Left lung (tissue), 14 donors: ENCODE measurements at places on chromosomes 5 and 9. TPM values are rescaled to one million over a fixed set of nuclear protein-coding genes. Genes with fewer than 3 reads are reported as not detected.

DNA sequence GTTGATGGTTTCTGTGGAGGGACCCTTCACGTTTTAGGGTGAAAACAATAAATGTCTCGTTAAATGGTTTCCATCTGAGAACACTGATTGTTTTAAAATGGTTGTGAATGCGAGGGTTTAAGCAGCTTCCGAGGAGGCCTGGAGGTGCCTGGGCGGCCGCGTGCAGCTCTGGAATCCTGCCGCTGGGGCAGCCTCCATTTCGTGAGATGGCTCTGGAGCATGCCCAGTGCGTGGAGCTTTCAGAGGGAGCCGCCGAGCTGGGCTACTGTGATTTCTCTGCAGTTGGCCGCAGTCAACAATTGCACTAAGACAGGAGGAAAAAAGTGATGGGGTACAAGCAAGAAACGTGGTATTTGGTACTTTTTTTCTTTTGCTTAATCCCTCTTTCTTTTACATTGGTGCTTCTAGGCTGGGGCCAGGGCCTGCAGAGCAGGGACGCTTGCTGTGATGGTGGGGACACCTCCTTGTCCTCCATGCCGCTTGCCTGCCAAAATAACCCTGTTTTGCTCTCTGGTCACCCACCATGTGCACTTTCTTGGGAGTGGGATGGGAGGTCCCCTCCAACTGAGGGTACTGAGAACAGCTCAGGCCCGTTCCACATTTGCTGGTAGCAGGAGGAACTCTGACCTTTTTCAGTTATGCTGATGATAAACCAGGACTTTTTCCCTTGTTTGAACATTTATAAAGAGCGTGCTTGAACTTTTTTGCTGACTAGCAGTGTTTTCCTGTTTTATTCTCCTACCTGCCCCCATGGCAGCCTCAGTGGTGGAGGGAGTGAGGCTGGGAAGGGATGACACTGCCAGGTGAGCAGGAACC lies 47.1 kb downstream of the EHMT1 start:
- H3K36me3 ChIP-seq, result peaks cover 12% of the 10 kb centered on the region
- no peak overlapping the region for H3K27ac ChIP-seq
- H3K4me3 ChIP-seq, result no peak overlapping the region
- peaks cover 35% of the 10 kb centered on the region for H3K4me1 ChIP-seq

GRCh38 chr9:113403646-113404045 lies 2.6 kb upstream of the ALAD start:
- no peak overlapping the region for H3K4me3 ChIP-seq
- peaks cover 8% of the 10 kb centered on the region for H3K4me1 ChIP-seq
- peaks cover 15% of the 10 kb centered on the region for H3K36me3 ChIP-seq
- no peak for DNase-seq
- H3K27me3 ChIP-seq, result no peaks in the 10 kb centered on the region
- H3K27ac ChIP-seq, result peak overlapping the region; percentile 73

GRCh38 chr9:89015336-89015735 lies 24.1 kb downstream of the S1PR3 start:
- H3K27ac ChIP-seq, result no peak overlapping the region
- no peaks in the 10 kb centered on the region for H3K36me3 ChIP-seq

GRCh38 chr5:90528601-90529193 lies 687 bp downstream of the LYSMD3 start:
- H3K27me3 ChIP-seq, result no peaks in the 10 kb centered on the region
- H3K36me3 ChIP-seq, result peaks cover 16% of the 10 kb centered on the region
- H3K4me3 ChIP-seq, result peak overlapping the region; percentile 85
- peak overlapping the region; percentile 93 for H3K27ac ChIP-seq
- peaks cover 46% of the 10 kb centered on the region for H3K4me1 ChIP-seq

- H3K27me3 ChIP-seq, result no peaks in the 10 kb centered on the region
- peaks cover 24% of the 10 kb centered on the region for H3K4me1 ChIP-seq
- DNase-seq, result no peak
- no peaks in the 10 kb centered on the region for H3K36me3 ChIP-seq
- H3K4me3 ChIP-seq, result no peak overlapping the region
Observed at GRCh38 chr5:50694027-50694590, 27.7 kb downstream of the PARP8 start.

GRCh38 chr9:117156771-117157535 lies 257.9 kb downstream of the ASTN2 start:
- no peaks in the 10 kb centered on the region for H3K36me3 ChIP-seq
- H3K4me3 ChIP-seq, result no peak overlapping the region
- no peaks in the 10 kb centered on the region for H3K4me1 ChIP-seq
- no peaks in the 10 kb centered on the region for H3K27me3 ChIP-seq
- no peak for DNase-seq
- no peak overlapping the region for H3K27ac ChIP-seq

- no peaks in the 10 kb centered on the region for H3K36me3 ChIP-seq
- peaks cover 29% of the 10 kb centered on the region for H3K4me1 ChIP-seq
- H3K4me3 ChIP-seq, result no peak overlapping the region
- no peak overlapping the region for H3K27ac ChIP-seq
Observed at GRCh38 chr9:121398374-121398773, 28.3 kb upstream of the STOM start.

- no peak overlapping the region for H3K27ac ChIP-seq
- H3K36me3 ChIP-seq, result no peaks in the 10 kb centered on the region
- no peaks in the 10 kb centered on the region for H3K27me3 ChIP-seq
- DNase-seq, result no peak
- no peak overlapping the region for H3K4me3 ChIP-seq
Observed at GRCh38 chr9:72858089-72858912, 94.6 kb downstream of the ALDH1A1 start.

DNA sequence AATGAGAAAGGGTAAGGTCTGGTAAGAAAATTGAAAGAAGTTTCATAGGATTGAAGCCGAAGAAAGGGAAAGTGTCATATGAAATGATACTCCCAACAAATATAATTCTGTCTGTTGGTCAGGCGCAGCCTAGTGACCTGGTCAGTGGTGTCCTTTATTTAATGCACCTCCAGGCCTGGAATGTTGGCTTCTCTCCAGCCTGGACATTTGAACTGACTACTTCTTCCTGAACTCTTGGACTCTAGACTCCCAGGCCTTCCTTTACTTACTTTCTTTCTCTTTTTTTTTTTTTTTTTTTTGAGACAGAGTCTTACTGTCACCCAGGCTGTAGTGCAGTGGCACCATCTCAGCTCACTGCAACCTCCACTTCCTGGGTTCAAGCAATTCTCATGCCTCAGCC lies 1381.5 kb upstream of the WWC1 start:
- no peaks in the 10 kb centered on the region for H3K27me3 ChIP-seq
- H3K36me3 ChIP-seq, result no peaks in the 10 kb centered on the region
- no peak overlapping the region for H3K27ac ChIP-seq
- DNase-seq, result no peak
- H3K4me3 ChIP-seq, result no peak overlapping the region

DNA sequence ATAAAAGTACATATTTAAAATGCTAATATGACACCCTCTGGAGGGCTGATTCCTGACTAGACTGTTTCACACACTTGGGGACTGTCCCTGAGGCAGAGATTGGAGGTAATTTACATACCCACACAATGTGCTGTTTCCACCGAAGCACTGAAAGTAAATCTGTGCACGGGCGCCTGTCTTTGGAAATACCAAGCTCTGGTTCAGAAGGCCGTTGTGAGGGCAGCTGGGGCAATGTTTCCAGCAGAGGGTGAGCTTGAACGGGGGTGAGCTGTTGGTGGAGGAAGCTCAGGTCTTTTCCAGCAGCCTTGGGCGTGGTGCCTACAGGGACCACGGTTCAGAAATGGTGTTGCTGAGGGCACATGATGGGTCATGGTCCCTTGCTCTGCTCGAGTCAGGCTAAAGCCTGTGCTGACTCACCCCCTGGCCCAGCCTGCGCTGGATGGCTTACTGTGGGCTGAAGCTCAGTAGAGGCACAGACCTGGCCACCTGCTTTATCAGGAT lies 25.8 kb upstream of the HMCN2 start:
- H3K4me3 ChIP-seq, result no peak overlapping the region
- DNase-seq, result no peak
- no peaks in the 10 kb centered on the region for H3K36me3 ChIP-seq
- H3K27ac ChIP-seq, result no peak overlapping the region
- no peaks in the 10 kb centered on the region for H3K27me3 ChIP-seq
- peaks cover 21% of the 10 kb centered on the region for H3K4me1 ChIP-seq

- no peak overlapping the region for H3K4me3 ChIP-seq
- DNase-seq, result no peak
- no peaks in the 10 kb centered on the region for H3K4me1 ChIP-seq
- no peaks in the 10 kb centered on the region for H3K36me3 ChIP-seq
Observed at GRCh38 chr9:565528-565927, 276.0 kb upstream of the DMRT1 start.

GRCh38 chr9:111610845-111611244 lies 11.4 kb upstream of the PTGR1 start:
- H3K4me3 ChIP-seq, result no peak overlapping the region
- no peaks in the 10 kb centered on the region for H3K27me3 ChIP-seq
- no peak for DNase-seq
- H3K36me3 ChIP-seq, result no peaks in the 10 kb centered on the region
- no peak overlapping the region for H3K27ac ChIP-seq

GRCh38 chr5:178396796-178397720 lies 164.5 kb upstream of the PHYKPL start:
- no peaks in the 10 kb centered on the region for H3K36me3 ChIP-seq
- no peak overlapping the region for H3K4me3 ChIP-seq
- H3K4me1 ChIP-seq, result peaks cover 24% of the 10 kb centered on the region
- no peak overlapping the region for H3K27ac ChIP-seq
- no peaks in the 10 kb centered on the region for H3K27me3 ChIP-seq
- DNase-seq, result peak; percentile 70

- no peak overlapping the region for H3K27ac ChIP-seq
- no peak overlapping the region for H3K4me3 ChIP-seq
- no peaks in the 10 kb centered on the region for H3K36me3 ChIP-seq
- H3K4me1 ChIP-seq, result no peaks in the 10 kb centered on the region
Observed at GRCh38 chr5:176514244-176514950, 22.8 kb downstream of the RNF44 start.

- no peaks in the 10 kb centered on the region for H3K4me1 ChIP-seq
- DNase-seq, result no peak
- no peak overlapping the region for H3K27ac ChIP-seq
- no peaks in the 10 kb centered on the region for H3K36me3 ChIP-seq
- H3K27me3 ChIP-seq, result no peaks in the 10 kb centered on the region
Observed at GRCh38 chr5:38362713-38363112, 104.4 kb downstream of the EGFLAM start.

GRCh38 chr9:16450578-16450977 lies 419.9 kb downstream of the BNC2 start:
- no peaks in the 10 kb centered on the region for H3K27me3 ChIP-seq
- H3K36me3 ChIP-seq, result no peaks in the 10 kb centered on the region
- H3K27ac ChIP-seq, result no peak overlapping the region
- H3K4me3 ChIP-seq, result no peak overlapping the region
- DNase-seq, result no peak

GRCh38 chr9:79559495-79560181 lies 12.1 kb upstream of the TLE4 start:
- no peak overlapping the region for H3K4me3 ChIP-seq
- H3K36me3 ChIP-seq, result no peaks in the 10 kb centered on the region
- no peak for DNase-seq
- no peak overlapping the region for H3K27ac ChIP-seq
- H3K27me3 ChIP-seq, result no peaks in the 10 kb centered on the region

DNA sequence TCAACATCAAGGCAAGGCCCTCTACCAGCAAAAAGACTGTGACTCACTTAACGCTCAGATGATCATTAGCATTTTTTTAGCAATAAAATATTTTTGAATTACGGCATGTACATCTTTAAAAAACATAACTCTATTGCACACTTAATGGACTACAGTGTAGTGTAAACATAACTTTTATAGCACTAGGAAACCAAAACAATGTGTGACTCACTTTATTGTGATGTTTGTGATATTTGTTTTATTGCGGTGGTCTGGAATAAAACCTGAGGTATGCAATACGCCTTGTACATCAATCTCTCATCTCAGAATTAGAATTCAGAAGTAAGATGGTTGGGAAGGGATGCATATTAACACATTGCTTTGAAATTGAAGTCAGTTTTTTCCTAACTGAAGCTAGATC lies 106.9 kb upstream of the PTCH1 start:
- no peak for DNase-seq
- H3K27me3 ChIP-seq, result no peaks in the 10 kb centered on the region
- no peaks in the 10 kb centered on the region for H3K36me3 ChIP-seq
- H3K4me3 ChIP-seq, result no peak overlapping the region
- H3K4me1 ChIP-seq, result no peaks in the 10 kb centered on the region

The NR5A1 gene
- not detected for total RNA-seq

The SLC44A1 gene
- total RNA-seq, result 73.5 TPM

The TESK1 gene
- 40.6 TPM for total RNA-seq

The RNF183 gene
- not detected for total RNA-seq

The ZCCHC9 gene
- 22.3 TPM for total RNA-seq

The EDIL3 gene
- total RNA-seq, result 59.9 TPM

The NPDC1 gene
- total RNA-seq, result 104 TPM

The F2RL2 gene
- total RNA-seq, result 0.10 TPM

The MAMDC4 gene
- 16.0 TPM for total RNA-seq

The IL3 gene
- total RNA-seq, result not detected
